ENCODE measurements at places on chromosomes 1 and 21.
A peak's percentile ranks its signal among the peaks of the same experiment; 100 is the strongest.

- H3K27ac ChIP-seq, result no peak overlapping the region
- DNase-seq, result peak; percentile 37
- no peak overlapping the region for H3K4me3 ChIP-seq
- H3K27me3 ChIP-seq, result no peaks in the 10 kb centered on the region
- H3K4me1 ChIP-seq, result peaks cover 9% of the 10 kb centered on the region
These were observed 50.0 kb downstream of the PTPRU start for GRCh38 chr1:29286194-29286767.

DNA sequence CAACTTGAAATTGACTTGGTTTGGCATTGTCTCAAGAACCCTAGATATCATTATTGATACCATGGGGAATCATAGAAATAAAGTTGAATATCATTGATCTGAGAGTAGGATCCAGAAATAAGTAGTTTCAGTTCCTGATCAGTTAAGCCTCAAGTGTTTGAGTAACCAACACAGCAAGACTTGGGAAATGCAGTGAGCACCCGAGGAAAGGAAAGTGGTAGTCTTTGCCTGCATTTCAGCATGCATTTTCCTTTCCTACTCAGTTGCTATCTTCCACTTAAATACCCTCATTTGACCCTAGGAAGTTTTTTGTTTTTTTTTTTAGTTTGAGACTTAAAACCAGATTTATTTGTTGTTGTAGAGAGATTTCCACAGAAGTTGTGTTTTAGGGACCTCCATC lies 18.9 kb downstream of the CLEC20A start:
- H3K27ac ChIP-seq, result no peak overlapping the region
- no peaks in the 10 kb centered on the region for H3K36me3 ChIP-seq
- H3K4me1 ChIP-seq, result peaks cover under 1% of the 10 kb centered on the region
- no peaks in the 10 kb centered on the region for H3K27me3 ChIP-seq
- no peak overlapping the region for H3K4me3 ChIP-seq
- no peak for DNase-seq

DNA sequence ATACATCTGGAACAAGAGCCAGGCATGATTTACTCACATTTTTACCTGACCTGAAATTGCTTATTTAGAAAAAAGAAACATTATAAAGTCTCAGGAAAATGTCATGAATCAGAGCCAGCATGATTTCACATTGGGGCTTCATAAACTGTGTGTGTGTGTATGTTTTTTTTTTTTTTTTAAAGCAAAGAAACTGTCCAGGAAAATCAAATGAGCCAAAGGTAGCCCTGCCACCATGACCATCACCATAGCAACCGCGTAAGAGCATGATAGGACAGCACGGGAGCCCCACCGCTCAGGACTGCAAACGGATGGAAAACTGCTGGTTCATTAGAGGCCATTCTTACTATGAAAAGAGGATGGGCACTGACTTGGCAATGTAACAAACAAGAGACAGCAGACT lies 139.2 kb downstream of the NTMT2 start:
- no peak overlapping the region for H3K4me3 ChIP-seq
- H3K27me3 ChIP-seq, result no peaks in the 10 kb centered on the region
- H3K36me3 ChIP-seq, result no peaks in the 10 kb centered on the region
- no peaks in the 10 kb centered on the region for H3K4me1 ChIP-seq
- no peak for DNase-seq

GRCh38 chr1:56934430-56935060 lies 31.3 kb downstream of the C8B start:
- H3K4me1 ChIP-seq, result no peaks in the 10 kb centered on the region
- H3K4me3 ChIP-seq, result no peak overlapping the region
- no peak overlapping the region for H3K27ac ChIP-seq
- no peak for DNase-seq
- H3K27me3 ChIP-seq, result no peaks in the 10 kb centered on the region

DNA sequence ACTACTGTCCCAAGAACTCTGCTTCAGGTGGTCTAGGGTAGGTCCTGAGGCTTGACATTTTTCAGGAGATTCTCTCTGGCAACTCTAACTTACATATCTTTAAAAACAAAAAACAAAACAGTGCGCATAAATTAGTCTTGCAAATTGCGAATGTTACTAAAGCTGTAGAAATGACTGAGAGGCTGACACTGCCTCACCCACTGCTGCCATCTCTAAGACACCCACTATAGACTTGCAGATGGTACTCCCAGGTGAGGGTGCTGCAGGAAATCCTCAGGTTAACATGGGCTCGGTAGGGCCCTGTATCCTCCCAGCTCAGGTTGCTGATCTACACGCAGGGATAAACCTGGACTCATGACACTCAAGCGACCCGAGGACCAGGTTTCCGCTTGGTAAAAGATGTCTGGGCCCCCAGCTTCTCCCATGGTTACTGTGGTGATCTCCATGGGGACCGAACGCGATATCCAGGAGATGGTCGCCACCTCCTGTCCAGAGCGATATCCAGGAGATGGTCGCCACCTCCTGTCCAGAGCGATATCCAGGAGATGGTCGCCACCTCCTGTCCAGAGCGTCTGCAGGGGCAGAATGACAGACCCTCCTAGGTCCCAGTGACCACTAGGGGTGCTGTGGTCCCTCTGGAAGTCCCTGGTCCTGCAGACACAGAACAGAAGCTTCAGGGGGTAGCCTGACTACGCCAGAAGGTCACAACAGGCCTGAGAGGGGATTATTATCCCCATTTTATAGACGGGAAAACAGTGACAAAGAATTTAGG lies 16.2 kb upstream of the LY9 start:
- H3K4me1 ChIP-seq, result peaks cover 12% of the 10 kb centered on the region
- H3K4me3 ChIP-seq, result no peak overlapping the region
- H3K27ac ChIP-seq, result no peak overlapping the region
- peak; percentile 73 for DNase-seq
- no peaks in the 10 kb centered on the region for H3K27me3 ChIP-seq

- no peaks in the 10 kb centered on the region for H3K27me3 ChIP-seq
- H3K36me3 ChIP-seq, result no peaks in the 10 kb centered on the region
- H3K27ac ChIP-seq, result no peak overlapping the region
- peaks cover 54% of the 10 kb centered on the region for H3K4me1 ChIP-seq
- DNase-seq, result no peak
These were observed 109.6 kb downstream of the SIK1 start for GRCh38 chr21:43317254-43317748.

DNA sequence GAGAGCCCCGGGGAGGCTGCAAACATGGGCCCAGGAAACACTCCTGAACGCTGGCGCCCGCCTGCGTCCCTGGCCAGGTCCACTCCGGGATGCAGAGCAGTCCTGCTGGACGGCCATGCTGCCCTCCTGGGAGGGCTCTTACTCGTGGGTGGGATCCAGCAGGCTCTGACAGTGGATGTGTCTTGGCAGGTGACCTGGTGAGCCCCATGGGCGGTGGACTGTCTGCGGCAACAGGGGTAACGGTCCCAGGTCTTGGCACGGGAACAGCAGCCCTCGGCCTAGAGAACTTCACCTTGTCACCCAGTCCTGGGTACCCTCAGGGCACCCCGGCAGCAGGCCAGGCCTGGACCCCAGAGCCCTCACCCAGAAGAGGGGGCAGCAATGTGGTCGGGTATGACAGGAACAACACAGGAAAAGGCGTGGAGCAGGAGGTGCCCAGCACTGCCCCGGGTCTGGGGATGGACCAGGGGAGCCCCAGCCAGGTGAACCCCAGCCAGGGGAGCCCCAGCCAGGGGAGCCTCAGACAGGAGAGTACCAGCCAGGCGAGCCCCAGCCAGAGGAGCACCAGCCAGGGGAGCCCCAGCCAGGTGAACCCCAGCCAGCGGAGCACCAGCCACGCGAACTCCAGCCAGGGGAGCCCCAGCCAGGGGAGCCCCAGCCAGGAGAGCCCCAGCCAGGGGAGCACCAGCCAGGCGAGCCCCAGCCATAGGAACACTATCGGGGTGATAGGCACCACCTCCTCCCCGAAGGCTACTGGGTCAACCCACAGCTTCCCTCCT lies 39.8 kb downstream of the UMODL1 start:
- DNase-seq, result no peak
- no peak overlapping the region for H3K4me3 ChIP-seq
- H3K27ac ChIP-seq, result no peak overlapping the region
- H3K36me3 ChIP-seq, result no peaks in the 10 kb centered on the region
- H3K4me1 ChIP-seq, result peaks cover 45% of the 10 kb centered on the region

DNA sequence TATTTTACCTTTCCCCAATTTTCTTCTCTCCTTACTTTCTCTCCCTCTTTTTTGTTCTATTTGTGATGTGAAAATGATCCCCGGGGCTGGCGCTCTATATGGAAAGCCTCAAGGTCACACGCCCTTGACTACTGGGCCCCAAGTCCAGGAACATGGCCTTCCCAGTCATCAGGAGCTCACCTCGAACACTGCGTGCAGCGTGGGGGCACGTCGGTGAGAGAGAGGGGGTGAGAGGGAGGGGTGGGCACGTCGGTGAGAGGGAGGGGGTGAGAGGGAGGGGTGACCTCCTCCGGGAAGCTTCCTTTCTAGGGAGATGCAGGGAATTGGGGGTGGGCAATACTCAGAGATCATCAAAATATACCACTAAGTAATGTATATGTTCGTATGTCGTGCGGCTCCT lies 94.6 kb upstream of the TMPRSS2 start:
- no peaks in the 10 kb centered on the region for H3K36me3 ChIP-seq
- no peaks in the 10 kb centered on the region for H3K27me3 ChIP-seq
- H3K4me1 ChIP-seq, result no peaks in the 10 kb centered on the region
- H3K4me3 ChIP-seq, result no peak overlapping the region
- no peak overlapping the region for H3K27ac ChIP-seq

DNA sequence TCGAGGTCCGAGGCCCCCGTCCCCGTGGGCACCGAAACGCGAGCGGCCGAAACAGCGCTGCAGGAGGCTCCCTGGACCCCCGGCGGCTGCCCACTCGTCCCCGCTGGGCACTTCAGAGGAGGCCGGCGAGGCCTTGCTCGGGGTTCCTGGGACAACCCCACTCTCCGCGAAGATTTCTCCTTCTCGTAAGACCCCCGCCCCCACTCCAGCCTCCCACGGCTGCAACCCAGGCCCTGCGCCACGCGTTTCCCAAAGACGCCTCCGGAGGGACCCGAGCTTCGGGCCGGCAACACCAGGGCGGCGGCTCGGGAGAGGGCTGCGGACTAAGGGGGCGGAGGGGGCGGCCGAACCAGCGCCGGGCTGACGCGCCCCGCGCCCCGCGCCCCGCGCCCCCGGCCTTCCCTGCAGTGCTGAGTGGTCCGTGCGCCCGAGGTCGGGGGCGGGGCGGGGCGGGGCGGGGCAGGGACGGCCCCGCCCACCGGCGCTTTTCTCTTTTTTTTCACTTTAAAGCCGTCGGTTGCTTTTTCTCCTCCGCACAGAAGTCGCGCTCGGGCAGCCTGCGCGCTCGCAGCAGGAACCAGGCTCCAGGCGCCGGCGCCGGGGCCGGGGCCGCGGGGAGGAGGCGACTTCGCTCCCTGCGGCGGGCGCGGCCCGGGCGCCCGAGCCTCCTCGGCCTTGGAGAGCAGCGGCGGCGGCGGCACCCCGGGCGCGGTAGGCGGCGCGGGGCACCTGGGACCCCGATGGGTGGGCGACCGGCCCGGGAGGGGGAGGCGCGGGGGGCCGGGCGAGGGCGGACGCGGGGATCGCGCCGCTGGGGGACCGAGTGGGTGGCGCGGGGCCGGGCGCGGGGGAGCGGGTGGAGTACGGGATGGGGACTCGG lies at the start of gene SPSB1:
Gene SPSB1, plus strand, starts transcription at position 534 of the 880 bp plus-strand sequence. CDS start 62,998 bp downstream, outside the sequence.
- no peaks in the 10 kb centered on the region for H3K36me3 ChIP-seq
- peak; percentile 80 for DNase-seq
- peak within 1 kb of the TSS; percentile 54 for H3K4me3 ChIP-seq
- no peaks in the 10 kb centered on the region for H3K27me3 ChIP-seq
- no peak within 1 kb of the TSS for H3K27ac ChIP-seq

- no peaks in the 10 kb centered on the region for H3K4me1 ChIP-seq
- H3K27ac ChIP-seq, result no peak overlapping the region
- H3K4me3 ChIP-seq, result no peak overlapping the region
- H3K36me3 ChIP-seq, result no peaks in the 10 kb centered on the region
These were observed 20.0 kb downstream of the CACNA1E start for GRCh38 chr1:181503171-181503810.

DNA sequence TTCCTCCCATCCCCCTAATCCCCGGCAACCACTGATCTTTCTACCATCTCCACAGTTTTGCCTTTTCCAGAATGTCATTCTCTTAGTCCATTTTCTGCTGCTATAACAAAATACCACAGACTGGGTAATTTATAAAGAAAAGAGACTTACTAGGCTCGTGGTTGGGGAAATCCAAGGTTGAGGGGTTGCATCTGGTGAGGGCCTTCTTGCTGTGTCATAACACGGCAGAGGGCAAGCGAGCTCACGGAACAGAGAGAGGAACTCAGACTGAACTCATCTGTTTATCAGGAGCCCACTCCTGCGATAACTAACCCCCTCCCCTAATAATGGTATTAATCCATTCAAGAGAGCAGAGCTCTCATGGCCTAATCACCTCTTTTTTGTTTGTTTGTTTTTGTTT lies 52.0 kb downstream of the RUNX3 start:
- no peak for DNase-seq
- H3K27ac ChIP-seq, result no peak overlapping the region
- H3K27me3 ChIP-seq, result no peaks in the 10 kb centered on the region

GRCh38 chr1:3193811-3194210 lies 124.8 kb downstream of the PRDM16 start:
- H3K27me3 ChIP-seq, result no peaks in the 10 kb centered on the region
- no peaks in the 10 kb centered on the region for H3K36me3 ChIP-seq
- no peak overlapping the region for H3K27ac ChIP-seq
- DNase-seq, result no peak
- H3K4me3 ChIP-seq, result no peak overlapping the region

DNA sequence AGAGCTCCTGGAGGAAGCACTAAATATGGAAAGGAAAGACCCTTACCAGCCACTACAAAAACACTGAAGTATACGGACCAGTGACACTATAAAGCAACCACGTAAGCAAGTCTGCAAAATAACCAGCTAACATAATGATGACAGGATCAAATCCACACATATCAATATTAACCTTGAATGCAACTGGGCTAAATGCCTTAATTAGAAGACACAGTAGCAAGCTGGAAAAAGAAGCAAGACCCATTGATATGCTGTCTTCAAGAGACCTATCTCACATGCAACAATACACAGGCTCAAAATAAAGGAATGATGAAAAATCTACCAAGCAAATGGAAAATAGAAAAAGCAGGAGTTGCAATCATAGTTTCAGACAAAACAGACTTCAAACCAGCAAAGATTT lies 31.0 kb downstream of the C1orf185 start:
- no peaks in the 10 kb centered on the region for H3K36me3 ChIP-seq
- H3K27ac ChIP-seq, result no peak overlapping the region
- H3K4me1 ChIP-seq, result no peaks in the 10 kb centered on the region

DNA sequence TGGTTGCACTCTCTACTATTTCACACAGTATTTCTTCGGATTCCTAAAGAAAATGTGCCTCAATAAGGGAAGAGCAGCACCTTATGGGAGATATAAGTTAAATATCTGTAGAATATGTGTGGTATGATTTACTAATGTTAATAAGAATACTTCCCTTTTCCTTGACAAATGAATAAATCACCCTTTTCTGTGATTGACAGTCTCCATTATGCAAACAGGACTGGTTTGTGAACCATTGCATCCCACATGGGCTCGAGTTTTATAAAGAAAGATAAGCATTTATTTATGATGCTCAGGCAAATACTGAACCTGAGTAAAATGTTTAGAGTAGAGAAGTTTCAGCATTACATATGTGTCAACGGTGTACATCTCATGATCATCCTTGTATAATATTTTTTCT lies 587.7 kb upstream of the BRINP3 start:
- H3K4me3 ChIP-seq, result no peak overlapping the region
- H3K36me3 ChIP-seq, result no peaks in the 10 kb centered on the region
- no peaks in the 10 kb centered on the region for H3K4me1 ChIP-seq
- no peak overlapping the region for H3K27ac ChIP-seq

- H3K4me3 ChIP-seq, result no peak overlapping the region
- no peaks in the 10 kb centered on the region for H3K36me3 ChIP-seq
- no peaks in the 10 kb centered on the region for H3K27me3 ChIP-seq
- no peaks in the 10 kb centered on the region for H3K4me1 ChIP-seq
- no peak overlapping the region for H3K27ac ChIP-seq
- no peak for DNase-seq
These were observed 92.5 kb downstream of the LRRC40 start for GRCh38 chr1:70112838-70113237.

Data from Karpas-422 (cell line).